ENCODE measurements at places on chromosomes 7 and 10.

GRCh38 chr7:129703751-129704150 is 92.2 kb downstream of the NRF1 start:
- no peak for DNase-seq

GRCh38 chr10:70376436-70377378 is 5.7 kb downstream of the LRRC20 start:
- DNase-seq: no peak

- DNase-seq: no peak
These were observed 264.1 kb upstream of the DGKB start for GRCh38 chr7:15166620-15167019.

GRCh38 chr10:75773813-75774782 is 342.7 kb downstream of the LRMDA start:
- no peak for DNase-seq

- DNase-seq: no peak
These were observed 17.0 kb upstream of the C10orf105 start for GRCh38 chr10:71736570-71736952.
